ENCODE measurements at places on chromosomes 1 and 21.

GRCh38 chr1:181326348-181326747, 157.0 kb upstream of the CACNA1E start:
- no peak for DNase-seq

DNA sequence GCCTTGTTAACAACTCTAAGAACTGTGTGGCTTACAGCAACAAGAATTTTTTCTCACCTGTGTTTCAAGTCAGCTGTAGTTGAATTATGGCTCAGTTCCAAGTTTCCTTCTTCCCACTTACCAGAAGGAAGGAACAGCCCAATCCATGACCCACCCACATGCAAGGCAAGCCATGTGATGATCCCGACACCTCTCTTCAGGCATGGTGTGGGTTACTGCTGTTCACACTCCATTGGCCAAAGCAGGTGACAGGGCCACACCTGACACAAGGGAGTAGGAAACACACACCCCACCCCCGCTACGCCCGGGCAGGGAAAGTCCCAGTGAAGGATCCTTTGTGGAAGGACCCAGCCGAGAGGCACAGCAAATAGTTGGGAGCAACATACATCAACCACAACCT, 36.3 kb downstream of the KCNJ15 start:
- DNase-seq: no peak

- DNase-seq: no peak
Observed at GRCh38 chr1:44050261-44050660, 19.0 kb upstream of the SLC6A9 start.

- DNase-seq: no peak
Observed at GRCh38 chr1:60280256-60280655, 206.7 kb upstream of the C1orf87 start.

DNA sequence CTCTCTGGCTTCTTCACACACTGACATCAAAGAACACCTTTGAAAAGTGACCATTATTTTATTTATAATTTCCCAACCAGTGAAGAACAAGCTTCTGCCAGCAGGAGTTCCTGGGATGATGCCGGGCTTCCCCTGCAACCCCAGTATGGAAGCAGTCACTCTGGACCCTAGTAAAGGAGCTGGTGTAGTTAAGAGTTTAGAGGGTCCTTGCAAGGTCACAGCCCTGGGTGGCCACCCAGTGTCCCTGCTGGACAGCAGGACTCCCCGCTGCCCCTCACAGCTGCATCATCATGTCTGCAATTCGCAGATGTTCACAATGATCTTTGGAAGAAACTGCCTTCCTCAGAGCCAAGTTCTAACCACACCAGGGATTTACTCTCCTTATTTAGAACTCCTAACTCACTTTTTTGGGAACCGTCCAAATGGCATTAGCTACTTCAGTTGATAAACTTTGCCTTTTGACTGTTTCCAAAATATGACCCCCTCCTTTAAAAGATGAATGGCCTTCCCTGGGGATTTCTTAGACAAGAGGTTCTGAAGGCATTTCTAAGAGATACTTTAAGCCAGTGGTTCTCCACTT, 90.6 kb downstream of the HIVEP3 start:
- no peak for DNase-seq

DNA sequence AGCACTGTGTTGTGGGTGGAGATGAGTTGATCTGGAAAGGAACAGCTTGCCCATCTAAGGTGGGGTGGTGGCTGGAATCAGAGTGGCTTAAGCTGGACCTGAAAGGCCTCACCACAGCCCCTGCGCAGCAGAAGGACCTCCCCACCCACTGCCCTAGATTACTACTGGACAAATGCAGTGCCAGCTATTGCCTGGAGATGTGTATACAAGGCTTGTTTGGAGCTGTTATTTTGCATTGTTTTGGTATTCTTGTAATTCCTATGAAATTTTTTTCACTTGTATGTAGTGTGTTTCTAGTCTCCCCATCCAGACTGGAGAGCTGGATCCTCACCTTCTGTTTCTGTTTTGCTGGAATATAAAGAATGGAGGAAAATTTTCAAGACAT, 1.3 kb upstream of the SLC30A1 start:
- no peak for DNase-seq

DNA sequence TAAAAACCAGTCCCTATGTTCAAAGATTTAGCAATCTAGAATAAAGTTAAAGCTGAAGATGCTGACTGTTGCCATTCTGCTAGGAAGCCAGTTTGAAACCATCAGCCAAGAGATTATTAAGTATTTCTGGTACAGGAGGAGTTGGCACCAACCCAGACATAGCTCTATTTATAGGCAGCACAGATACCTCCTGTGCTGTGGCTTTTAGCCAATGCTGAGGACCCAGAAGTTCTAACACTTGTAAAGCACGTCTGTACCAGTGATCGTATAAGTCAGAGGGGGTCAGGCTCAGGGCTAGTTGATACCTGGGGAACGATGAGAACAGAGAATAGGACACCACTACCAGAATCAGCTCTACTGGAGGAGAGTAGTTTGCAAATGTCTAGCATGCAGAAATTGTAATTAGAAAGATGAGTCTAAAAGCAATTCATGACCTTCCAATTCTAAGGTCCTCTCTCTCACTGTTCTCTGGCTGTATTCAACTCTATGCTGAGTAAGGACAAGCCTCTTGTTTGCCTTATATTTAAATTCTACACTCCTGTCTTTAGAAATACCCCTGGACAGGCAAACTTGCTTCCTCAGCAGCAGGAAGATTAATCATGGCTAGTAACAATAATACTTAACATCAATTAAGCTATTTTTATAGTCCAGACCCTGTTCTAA, 96.8 kb upstream of the PALMD start:
- DNase-seq: no peak

- no peak for DNase-seq
Observed at GRCh38 chr1:172657586-172657985, 1.3 kb upstream of the FASLG start.

GRCh38 chr1:150121236-150121862, 28.4 kb upstream of the PLEKHO1 start:
- DNase-seq: no peak

GRCh38 chr1:5503556-5504363, 488.5 kb downstream of the NPHP4 start:
- peak; percentile 71 for DNase-seq

GRCh38 chr21:25334046-25334730, 273.1 kb downstream of the MRPL39 start:
- no peak for DNase-seq

DNA sequence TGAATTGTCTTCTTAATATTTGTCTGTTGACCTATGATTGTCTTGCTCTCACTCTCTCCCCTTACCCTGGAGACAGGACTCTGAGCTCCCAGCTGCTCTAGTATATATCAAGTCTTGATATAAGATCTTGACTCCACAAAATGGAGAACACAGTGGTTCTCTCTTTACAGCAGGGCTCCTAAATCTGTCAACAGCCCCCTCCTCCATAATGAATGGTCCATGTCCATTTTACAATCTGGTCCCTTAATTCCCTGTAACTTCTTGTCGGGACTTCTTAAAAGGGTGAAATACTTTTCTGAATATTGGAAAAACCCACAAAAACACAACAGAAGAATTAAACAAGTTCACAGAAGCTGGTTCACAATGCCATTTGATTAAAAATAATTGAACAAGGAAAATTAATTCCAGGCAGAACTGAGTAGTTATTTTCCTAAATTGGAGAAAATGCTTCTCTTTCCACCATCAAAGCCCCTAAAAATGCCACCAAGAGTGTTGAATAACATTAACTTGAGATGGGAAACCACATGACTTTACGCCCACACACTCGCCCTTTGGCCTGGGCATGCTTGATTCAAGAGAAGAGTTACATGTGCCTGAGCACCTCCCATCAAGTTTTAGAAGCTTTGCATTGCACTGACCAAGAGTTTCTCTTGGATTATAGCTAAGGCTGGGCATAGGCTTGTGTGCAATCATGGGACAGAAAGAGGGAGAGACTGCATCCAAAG, 109.8 kb downstream of the TOMM20 start:
- DNase-seq: no peak

GRCh38 chr1:51574796-51575195, 42.1 kb upstream of the OSBPL9 start:
- DNase-seq: no peak

GRCh38 chr1:104197516-104197915, 447.8 kb downstream of the AMY1C start:
- no peak for DNase-seq

DNA sequence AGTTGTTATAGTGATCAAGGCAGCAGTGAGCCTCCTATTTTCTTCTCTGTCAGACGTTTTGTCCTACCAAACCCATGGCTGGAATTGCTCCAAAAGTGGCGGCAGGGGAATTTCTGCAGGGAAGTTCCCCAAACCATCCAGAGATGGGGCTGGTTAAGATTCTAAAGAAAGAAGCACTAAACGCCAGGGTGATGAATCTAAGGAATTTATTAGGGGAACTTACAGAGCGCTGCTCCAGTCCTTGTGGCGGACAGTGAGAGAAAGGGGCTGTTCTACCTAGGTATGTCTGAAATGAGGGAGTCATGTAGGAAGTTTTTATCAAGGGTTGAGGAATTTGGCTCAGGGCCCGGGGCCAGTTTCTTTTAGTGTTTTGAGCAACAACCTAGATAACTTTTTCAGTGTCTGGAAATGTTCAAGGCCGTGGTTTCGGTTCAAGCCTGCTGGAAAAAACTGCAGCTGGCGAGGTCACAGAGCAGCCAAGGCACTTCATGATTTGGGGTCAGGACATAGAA, 222.4 kb upstream of the B3GALT2 start:
- DNase-seq: no peak

DNA sequence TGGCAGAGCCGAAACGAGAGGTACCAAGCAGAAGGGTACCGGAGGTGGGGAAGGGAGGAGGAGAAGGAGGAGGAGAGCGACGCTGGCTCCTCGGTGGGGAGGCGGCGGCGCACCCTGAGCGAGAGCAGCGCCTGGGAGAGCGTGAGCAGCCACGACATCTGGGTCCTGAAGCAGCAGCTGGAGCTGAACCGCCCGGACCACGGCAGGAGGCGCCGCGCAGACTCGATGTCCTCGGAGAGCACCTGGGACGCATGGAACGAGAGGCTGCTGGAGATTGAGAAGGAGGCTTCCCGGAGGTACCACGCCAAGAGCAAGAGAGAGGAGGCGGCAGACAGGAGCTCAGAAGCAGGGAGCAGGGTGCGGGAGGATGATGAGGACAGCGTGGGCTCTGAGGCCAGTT, 32.4 kb downstream of the STYXL2 start:
- DNase-seq: no peak

- no peak for DNase-seq
Observed at GRCh38 chr1:165434281-165434680, 10.6 kb downstream of the RXRG start.

- no peak for DNase-seq
Observed at GRCh38 chr21:31683029-31683428, 23.5 kb downstream of the SOD1 start.

DNA sequence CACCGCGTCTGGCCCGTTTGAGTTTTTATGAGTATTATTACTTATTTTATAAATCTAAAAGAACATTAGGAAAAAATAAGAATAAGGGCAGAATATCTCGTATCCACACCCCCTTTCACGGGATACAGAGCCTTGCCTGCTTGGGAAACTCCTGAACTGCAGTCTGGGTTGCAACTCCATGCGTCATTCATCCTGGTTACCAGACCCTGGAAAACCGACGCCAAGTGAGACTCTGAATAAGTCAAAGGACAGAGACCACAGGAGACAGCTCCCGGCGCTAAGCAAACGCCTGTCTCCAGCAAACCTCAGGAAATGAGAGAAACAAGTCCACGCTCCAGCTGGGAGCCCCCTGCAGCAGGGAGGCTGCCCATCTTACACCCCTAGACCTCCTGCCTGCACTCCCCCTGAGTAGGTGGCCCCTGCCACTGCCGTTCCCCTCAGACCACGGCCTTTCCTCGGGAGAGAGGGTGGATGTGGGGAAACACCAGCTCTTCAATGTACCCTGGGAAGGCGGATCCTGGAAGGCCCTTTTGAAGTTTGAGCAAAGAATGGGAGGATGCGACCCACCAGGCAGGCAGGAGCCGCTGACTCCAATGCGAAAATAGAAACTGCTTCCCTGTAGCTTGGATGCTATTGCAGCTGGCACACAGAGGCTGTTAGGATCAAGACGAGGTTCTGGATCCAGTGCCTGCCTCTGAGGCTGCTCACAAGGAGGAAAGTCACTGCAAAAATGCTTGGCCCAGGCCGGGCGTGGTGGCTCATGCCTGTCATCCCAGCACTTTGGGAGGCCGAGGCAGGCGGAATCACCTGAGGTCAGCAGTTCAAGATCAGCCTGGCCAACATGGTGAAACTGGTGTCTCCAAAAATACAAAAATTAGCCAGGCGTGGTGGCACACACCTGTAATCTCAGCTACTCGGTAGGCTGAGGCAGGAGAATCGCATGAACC, 37.7 kb upstream of the GPR157 start:
- DNase-seq: no peak

GRCh38 chr1:220680085-220680687, 10.0 kb upstream of the C1orf115 start:
- no peak for DNase-seq

DNA sequence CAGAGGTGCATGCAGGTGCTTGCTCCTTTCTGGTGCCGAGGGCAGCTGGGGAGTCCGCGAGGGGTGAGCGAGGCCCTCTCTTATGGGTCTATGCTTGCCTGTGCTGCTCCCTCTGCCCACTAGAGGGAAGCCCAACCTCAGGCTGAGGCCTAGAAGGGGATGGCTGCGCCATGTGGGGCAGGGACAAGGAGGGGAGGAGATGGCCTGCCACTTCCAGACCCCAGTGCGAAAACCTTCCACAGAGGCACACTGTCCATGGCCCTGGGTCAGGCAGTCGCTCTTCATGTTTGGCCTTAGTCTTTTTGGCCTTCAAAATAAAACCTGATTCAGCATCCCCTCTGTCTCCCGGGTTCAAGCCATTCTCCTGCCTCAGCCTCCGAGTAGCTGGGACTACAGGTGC, 14.0 kb downstream of the RHBG start:
- DNase-seq: no peak

GRCh38 chr21:39599191-39599970, 13.4 kb upstream of the B3GALT5 start:
- DNase-seq: no peak

DNA sequence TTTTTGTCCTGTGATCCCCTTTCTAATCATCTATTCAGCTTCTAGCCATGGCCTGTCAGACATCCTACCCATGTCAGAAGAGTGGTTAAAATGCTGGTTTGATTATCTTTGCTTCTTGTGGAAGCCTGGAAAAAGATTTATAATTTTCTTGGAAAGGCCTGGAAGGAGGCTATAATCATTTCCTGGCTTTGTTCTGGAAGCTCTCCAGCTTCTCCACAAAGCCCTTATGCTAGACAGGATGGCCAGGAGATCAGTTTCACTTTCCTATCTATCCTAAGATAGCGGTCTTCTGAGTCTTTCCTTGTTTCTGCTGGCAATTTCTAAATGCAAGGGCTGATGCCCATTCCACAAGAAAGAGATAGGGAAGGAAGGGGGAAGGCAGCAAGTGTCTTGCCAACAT, 90.9 kb upstream of the SLC44A3 start:
- DNase-seq: no peak

DNA sequence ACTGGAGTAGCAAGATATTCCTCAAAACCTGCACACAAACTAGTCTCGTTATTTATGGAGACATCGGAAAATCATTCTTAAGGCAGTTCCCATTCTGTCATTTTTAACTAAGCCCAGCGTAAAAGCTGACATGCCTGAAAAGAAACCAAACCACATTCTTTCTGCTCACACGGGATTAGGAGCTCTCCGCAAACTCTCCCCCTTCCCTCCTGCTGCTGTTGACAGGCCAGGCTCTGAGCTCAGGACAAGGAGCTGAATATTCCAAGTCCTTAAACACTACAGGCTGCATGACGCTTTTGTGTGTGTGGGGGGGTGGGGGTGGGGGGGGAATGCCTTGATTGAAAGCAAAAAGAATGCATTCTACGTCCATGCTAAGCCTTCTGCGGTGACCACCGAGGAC, 5.2 kb downstream of the OLIG1 start:
- DNase-seq: no peak

- no peak for DNase-seq
Observed at GRCh38 chr1:207493212-207493611, 2.7 kb upstream of the CR1 start.
